ENCODE measurements at places on chromosomes 3 and 15.

DNA sequence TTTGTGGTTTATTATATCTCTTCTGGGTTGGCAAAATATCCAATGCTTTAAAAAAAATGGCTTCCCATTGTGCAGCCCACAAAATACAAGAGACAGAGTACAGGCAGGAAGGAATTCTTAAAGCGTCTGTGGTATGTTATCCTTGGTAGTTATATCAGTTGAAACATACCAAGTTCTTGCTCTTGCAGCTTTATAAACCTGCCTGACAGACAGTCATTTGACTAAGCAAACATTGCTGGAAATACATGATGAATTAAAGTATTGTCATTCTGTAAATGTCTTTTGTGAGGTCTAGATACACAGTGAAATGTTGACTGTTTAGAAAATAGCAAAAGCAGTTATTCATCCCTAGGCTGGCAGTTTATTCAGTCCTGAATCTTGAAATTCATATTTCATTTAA, 44.8 kb upstream of the MAP3K13 start:
- DNase-seq, result no peak

DNA sequence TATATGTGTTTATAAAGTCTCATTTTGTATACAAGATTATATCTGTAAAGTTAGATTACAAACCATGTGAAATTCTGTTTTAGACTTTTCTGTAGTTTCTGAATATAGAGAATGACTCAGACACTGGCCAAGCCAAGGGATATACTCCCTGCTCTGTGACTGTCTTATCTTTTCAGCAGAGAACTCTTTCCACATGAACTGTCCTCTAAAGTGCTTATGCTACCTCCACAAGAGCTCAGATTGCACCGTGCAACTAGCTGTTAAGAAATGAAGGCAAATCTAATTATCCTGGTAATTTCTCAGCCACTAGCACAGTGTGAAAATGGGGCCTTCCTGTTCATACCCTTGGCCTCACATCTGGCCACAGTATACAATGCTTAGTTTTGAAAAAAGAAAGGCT, 44.3 kb upstream of the CPNE4 start:
- no peak for DNase-seq

DNA sequence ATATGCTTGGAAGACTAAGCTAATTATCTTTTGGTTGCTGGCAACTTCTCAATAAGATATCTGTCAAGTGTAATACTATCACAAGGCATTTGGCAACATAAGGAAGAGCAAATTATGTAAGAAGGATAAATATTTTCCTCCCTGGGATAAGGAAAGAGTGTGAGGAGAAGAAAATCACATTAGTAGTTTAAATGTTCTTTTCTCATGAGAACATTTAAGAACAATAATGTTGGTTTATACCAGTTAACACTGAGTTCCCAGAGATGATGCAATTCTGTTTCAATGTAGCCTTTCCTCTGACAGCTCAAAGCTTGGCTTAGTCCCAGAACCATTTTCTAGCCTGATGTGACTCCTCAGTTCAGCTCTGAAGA, 66.1 kb upstream of the NPHP3 start:
- peak; percentile 3 for DNase-seq

GRCh38 chr15:99744142-99744541, 10.9 kb upstream of the LYSMD4 start:
- DNase-seq, result no peak

DNA sequence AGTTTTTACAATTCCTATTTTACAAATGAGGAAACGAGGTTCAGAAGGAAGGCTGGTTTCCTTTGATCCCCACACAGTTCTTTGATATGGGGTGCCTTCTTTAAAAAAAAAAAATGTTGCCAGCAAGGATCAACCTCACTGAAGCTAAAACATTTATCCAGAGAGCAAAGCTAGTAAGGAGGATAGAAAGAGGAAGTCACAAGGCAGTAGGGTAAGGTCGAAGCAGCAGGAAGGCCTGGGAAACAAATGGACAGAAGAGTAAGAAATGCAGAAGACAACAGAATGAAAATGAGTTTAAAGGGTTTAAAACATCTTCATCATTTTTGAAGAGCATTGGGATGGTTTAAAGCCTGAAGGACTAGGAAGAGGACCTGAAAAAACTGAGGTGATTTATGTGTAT, 30.6 kb upstream of the CP start:
- no peak for DNase-seq

- no peak for DNase-seq
Measured at GRCh38 chr15:88571852-88572259, 25.4 kb upstream of the DET1 start.

DNA sequence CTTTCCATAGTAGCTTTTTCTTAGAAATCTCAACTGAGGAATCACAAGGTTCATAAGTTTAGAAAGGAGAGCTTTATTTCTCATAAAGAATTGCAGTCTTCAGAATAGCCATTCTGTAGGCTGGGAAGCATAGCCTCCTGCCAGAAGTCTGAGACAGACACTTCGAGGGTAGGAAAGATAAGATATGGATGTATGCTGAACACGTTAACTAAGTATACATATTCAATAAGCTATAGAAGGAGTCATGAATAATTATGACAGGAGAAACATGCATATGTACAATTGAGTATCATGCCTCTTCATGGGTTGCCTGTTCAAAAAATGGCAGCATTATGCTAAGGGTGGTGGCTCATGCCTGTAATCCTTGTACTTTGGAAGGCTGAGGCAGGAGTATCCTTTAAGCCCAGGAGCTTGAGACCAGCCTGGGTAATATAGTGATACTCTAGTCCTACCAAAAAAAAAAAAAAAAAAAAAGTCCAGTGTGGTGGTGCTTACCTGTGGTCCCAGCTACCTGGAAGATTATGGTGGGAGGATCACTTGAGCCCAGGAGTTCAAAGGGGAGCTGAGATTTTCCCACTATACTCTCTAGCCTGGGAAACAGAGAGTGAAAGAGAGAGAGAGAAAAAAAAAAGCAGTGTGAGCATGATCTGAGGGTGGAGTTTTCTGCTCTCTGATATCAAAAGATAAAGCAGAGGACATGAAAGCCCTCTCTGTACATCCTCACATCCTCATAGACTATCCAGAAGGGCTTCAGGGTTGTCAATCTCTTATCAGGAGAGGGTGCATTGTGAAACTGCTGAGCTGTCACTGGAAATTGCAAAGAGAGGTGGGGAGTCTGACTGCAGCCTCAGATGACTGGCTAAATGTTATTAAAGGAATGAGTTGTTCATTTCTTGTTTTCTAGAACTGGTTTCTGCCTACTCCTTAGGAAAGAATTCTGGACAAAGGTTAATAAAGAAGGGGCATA, 23.6 kb upstream of the CADPS start:
- no peak for DNase-seq

- no peak for DNase-seq
Measured at GRCh38 chr15:101266787-101267186, 10.5 kb downstream of the SELENOS start.

GRCh38 chr3:89859757-89860156, 752.3 kb downstream of the EPHA3 start:
- DNase-seq, result no peak

DNA sequence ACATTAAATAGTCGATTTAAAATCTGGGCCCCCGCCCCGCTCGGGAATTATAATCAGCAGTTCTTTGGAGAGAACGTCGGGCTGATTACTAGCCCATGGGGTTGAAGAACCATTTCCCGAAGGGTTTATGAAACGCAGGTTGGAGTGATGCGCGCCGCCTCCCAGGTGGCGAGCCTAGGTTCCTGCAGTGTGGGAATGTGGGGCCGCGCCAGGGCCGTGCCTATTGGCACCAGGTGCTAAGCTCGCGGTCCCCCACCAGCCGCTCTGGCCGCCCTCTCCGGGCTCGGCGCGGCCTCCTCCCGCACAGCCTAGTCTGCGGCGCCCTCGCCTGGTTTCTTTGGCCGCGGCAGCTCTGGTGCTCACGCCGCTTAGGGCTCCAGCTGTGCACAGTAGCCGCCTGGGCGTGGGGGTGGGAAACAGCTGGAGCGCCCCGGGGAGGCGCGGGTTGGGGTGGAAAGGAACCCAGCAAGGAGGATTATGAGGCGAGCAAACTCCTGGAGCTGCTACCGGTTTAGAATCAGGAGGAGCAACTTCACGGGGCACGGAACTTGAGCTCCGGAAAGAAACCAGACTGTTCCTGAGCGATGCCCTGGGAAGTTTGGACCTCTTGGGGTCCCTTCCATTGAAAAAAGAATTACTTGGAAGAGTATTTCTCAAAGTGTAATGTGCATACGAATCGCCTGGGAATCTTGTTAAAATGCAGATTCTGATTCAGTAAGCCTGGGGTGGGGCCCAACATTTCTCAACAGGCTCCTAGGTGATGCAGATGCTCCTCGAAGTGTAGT, 5.6 kb upstream of the MECOM start:
- peak; percentile 22 for DNase-seq

- no peak for DNase-seq
Measured at GRCh38 chr15:43378601-43379000, 7.7 kb downstream of the TUBGCP4 start.

DNA sequence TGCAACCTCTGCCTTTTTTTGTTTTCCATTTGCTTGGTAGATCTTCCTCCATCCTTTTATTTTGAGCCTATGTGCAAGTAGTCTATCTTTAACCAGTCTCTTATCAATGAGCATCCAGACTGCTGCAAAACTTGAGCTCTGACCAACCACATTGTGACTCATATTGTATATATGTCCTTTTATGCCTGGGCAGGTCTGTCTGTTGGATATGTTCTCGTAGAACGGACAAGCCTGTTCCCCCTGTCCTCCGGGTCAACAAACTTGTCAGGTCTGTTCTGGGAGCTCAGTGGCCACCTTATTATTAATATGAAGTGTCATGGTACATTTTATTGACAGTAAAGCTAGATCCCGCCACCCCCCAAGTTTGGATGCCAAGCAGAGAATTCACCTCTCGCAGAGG, 252.9 kb upstream of the ST8SIA2 start:
- no peak for DNase-seq

GRCh38 chr3:188435266-188435665, 281.3 kb downstream of the LPP start:
- DNase-seq, result no peak

GRCh38 chr3:40580494-40581091, 55.8 kb downstream of the ZNF621 start:
- peak; percentile 89 for DNase-seq

DNA sequence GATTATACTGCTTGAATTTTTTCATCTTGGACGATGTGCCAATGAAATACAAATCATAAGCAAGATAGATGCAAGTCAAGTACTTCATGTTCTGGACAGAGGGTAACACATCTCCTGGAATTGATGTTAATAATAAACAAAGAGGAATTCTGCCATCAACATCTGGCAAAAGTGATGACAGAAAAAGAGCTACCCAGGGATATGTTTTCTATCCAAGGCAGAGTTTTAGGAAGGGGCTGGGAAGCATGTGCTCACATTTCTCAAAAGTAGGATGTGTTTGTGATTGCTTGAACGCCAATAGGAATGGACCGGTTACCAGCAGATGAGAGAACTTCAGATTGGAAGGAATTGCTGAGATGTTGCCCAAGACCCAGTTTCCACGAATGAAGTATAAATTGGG, 242.6 kb upstream of the AGTR1 start:
- no peak for DNase-seq

GRCh38 chr3:66385066-66385465, 115.8 kb downstream of the LRIG1 start:
- DNase-seq, result no peak

- DNase-seq, result peak; percentile 66
Measured at GRCh38 chr3:171345107-171345843, 114.9 kb downstream of the TNIK start.

DNA sequence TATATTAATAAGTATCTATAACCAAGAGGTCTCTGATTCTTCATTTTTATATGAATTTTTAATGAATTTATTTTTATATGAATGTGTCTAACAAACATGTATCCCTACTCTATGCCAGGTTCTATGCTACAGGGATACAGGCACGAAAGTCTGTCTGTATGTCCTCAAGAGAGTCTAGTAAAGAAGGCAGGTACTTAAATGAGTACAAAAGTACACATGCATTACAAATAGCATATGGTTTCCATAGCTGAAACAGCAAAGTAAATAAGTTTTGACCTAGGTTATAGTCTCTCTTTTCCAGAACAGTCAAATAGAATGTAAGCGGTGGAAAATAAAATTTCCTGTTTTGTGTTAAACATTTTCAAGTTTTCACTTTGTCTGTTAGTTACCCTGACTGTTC, 13.3 kb upstream of the ABHD10 start:
- no peak for DNase-seq

DNA sequence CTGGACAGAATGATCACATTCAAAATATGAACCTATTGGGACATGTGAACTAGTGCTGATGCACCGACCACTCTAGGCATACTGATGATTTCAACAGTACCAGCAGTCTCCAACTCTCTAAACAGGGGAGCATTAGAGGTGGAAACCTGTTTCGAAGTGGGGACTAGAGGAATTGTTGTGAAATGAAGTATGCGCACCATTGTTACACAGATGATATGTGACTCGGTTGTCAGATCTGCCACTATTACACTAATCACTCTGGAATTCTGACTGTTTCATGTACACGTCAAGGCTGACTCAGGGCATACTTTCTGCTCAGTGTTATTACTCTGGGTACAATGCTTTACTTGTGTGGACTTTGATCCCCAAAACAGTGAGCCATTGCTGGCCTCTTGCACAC, 198.2 kb upstream of the UBE2E2 start:
- no peak for DNase-seq

Data from cerebellar cortex (tissue), 1 donor.